NCI-H526 treated with DMSO at 0.1 percent for 48 hours (cell line): ENCODE measurements at places on chromosomes 11 and 22.

- DNase-seq = no peak
Observed at GRCh38 chr11:110908401-110909105, 196.3 kb upstream of the ARHGAP20 start.

DNA sequence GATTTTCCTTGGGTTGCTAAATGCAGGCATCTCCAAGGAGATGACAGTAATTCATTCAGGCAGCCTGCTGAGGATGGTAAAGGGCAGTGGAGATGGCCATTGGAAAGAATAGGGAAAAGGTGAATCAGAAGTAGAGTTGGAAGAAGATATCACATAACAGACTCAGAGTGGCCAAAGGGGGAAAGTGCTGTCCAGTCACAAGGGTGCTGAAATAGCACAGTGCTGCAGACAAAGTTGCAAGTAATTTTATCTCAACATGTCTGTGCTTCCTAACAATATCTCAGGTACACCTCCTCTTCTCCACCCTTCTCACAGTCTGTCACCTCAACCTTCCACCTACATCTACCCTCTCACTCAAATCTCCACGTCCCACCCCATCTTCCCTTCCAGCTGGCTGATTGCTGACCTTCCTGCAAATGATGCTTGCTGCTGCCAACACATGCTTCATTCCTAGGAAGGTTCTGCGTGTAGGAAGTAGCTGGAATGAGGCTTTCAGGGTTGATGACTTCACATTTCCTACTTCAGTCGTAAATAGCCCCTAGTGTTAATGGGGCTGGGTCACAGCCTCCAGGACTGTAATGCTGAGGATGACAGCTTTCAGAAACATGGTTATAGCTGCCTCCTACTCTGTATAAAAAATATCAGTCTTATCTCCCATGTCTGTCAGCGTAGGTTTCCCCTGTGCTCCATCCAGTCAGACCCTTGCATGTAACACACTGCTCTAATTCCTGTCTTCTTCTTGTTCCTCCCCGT, 123.9 kb downstream of the CTNND1 start:
- DNase-seq = no peak

DNA sequence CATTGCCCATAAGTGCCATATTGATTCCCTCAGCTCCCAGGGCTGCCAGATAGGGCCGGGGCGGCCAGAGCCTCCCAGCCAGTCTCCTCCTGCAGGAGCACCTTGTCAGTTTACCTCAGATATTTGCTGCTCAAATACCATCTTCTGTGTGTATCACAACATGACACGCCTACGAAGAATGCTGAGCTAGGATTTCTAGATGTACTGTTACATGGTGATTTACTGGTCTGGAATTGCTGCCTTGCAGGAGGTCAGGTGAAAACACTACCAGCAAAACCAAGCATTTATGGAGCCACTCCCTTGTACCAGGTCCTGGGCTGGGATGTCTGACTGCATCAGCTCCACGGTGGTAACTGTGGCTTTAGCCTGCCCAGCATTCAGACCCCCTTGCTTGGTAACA, 11.8 kb downstream of the MICAL3 start:
- no peak for DNase-seq

- DNase-seq = peak; percentile 36
Observed at GRCh38 chr11:83159902-83160865, 3.3 kb downstream of the PCF11 start.

DNA sequence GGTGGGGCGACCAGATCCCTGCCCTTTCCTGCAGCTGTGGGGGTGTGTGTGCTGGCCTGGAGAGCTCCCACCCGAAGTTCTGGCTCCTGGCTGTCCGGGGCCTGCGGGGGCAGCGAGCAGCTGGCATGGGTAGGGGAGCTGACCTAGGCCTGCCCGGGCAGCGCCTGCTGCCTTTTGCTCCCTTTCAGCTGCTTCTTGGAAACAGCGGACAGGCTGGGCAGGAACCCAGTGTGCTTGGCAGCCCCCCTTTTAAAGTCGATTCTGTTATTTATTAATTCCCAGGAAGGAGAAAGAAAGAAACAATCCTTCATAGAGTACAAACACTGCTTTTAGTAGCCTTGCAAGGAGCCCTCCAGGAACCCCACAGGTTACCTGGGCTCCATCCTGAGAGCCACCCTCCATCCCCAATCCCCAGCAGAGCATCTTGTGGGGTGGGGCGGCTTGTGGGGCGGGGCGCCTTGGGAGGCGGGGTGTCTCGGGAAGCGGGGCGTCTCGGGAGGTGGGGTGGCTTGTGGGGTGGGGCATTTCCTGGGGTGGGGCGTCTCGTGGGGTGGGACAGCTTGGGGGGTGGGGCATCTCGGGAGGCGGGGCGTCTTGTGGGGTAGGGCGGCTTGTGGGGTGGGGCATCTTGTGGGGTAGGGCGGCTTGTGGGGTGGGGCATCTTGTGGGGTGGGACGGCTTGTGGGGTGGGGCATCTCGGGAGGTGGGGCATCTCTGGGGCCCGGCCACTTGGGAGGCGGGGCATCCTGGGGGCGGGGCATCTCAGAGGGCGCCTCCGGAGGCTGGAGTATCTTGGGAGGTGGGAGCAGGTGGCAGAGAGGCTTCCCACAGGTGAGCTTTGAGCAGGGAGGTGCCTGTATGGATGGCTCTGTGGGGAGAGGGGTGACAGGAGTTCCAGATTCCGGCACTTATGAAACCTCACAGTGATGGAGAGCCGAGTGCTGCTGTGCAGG, 7.0 kb downstream of the CD81 start:
- DNase-seq = peak; percentile 80

- no peak for DNase-seq
Observed at GRCh38 chr22:44505796-44506354, 7.8 kb upstream of the RTL6 start.

DNA sequence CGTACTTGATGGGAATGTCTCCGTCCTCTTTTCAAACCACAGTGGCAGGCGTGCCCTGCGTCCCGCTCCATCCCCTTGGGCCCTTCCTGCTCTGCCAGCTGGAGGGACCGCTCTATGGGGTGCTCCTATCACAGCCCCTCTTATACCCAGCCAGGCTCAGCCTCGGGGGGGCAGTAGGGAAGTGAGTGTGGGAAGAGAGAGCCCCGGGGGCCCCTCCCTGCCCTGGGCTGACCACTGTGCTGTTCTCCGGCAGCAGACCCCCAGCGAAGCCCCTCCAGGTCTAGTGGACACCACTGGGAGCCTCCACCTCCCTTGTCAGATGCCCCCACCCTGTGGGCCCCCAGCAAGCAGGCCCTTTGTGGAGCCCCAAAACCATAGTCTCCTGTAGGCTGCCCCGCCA, 572.5 kb downstream of the BRD1 start:
- DNase-seq = no peak

DNA sequence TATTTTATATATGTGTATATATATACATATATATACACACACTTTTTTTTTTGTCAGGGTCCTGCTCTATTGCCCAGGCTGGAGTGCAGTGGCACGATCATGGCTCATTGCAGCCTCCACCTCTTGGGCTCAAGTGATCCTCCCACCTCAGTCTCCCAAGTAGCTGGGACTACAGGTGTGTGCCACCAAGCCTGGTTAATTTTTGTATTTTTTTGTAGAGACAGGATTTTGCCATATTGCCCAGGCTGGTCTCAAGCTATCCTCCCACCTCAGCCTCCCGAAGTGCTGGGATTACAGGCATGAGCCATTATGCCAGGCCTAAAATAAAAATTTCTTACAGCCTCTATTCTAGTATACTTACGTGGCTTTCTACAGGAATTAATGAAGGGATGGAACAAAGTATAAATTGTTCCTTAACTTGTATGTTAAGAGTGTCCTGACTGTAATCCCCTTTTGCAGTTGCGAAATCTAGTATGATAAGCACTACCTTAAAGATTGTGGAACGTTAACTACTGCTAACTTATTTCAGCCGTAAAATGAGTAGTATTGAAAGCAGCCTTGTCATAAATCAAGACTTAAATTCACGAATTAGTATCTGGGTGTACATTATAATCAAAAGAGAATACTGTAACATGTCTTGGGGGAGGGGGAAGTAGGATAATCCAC, 2.1 kb downstream of the TRAF6 start:
- DNase-seq = no peak

GRCh38 chr11:102225689-102226568, 91.4 kb upstream of the BIRC3 start:
- DNase-seq = no peak

GRCh38 chr22:45221201-45221600, 19.5 kb downstream of the KIAA0930 start:
- no peak for DNase-seq

DNA sequence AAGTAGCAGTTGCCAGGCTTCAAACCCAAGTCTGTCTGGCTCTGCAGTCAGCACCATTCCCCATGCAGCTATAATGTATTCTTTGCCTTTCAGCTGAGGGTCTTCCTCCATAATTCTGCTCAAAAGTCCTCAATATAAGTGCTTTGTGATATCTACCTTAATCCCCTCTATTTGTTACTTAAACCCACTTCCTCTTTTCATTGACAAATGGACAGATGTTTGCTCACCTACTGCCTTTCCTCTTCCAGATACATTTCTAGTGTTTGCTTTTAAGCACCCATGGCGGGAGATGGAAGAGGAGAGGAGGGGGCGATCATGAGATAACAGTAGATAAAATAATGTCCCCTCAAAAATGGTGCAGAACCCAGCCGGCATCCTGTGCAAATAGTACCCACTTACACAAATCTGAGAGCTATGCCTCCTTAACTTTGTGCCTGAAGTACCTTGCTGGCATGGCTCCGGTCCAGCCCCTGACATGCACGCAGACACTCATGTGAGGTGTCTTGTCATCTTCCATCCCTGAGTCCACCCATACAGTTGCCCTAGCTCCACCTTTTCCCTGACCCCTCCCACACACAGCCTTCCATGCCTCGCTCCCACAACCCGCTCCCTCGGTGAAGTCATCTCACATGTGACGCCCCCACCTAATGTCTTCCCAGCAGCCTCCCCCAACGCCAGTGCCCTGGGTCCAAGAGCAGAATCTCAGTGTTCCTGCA, 109.6 kb downstream of the TRIM29 start:
- DNase-seq = no peak

- DNase-seq = no peak
Observed at GRCh38 chr22:42800451-42801251, 56.4 kb downstream of the ARFGAP3 start.

- DNase-seq = no peak
Observed at GRCh38 chr11:65448418-65449105, 26.0 kb downstream of the NEAT1 start.

GRCh38 chr22:43092085-43092484, 2.9 kb upstream of the TTLL1 start:
- no peak for DNase-seq

- DNase-seq = no peak
Observed at GRCh38 chr11:2564588-2565425, 120.0 kb downstream of the KCNQ1 start.

DNA sequence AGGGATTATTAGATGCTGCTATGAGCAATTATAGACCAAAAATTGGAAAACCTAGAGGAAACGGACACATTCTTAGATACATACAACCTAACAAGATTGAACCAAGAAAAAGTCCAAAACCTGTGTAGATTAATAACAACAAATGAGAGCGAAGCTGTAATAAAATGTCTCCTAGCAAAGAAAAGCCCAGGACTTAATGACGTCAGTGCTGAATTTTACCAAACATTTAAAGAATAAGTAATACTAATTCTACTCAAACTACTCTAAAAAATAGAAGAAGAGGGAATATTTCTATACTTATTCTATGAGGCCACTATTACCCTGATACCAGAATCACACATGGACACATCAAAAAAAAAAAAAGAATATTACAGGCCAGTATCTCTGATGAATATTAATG, 309.5 kb upstream of the ANO5 start:
- no peak for DNase-seq

DNA sequence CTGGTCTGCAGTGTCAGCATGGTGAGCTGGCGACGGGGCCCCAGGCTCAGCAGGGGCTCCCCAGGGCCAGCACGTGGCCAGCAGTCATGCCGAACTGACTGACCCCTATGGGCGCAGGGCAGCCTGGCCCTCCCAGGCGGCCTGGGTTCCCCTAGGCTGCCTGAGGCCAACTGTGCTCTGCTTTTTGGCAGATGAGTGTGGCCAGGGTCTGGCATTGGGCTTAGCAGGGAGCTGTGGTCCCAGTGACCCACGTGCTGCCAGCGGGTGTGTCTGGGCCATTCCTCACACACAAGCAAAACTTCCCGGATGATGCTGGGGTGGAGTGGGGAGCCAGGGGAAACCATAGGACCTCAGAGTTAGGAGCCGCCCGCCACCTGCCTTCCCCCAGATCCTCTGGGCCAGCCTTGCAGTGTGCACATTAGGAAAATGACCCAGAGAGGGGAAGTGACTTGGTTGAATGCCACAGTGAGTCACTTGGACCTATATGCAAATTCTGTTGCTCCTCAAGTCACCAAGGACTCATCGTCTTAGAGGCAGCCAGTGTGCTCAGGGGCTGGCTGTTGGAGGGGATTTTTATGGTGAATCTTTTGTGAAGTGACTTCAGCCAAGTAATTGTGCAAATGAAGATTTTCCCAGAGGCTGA, 6.5 kb downstream of the ADORA2A start:
- DNase-seq = no peak

- no peak for DNase-seq
Observed at GRCh38 chr11:109071712-109072524, 350.1 kb upstream of the C11orf87 start.

GRCh38 chr11:71186806-71187205, 65.6 kb downstream of the SHANK2 start:
- DNase-seq = no peak

DNA sequence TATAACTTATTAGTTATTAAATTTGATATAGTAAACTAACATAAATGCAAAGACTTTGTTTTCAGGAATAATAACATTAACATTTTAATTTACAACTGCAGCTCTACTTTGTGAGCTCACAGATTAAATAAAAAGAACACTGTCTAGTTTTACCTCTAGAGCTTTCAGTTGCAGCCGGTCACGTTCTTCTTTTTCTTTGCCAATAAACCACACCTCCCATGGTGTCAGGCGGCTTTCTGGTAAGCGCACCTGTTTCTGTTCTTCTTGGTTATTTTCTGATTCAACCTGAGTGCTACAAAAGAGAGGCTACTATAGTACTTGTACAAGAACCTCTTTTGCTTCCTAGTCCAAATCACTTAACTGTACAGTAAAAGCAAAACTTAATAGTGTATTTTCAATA, 5.8 kb downstream of the CCDC34 start:
- DNase-seq = no peak

DNA sequence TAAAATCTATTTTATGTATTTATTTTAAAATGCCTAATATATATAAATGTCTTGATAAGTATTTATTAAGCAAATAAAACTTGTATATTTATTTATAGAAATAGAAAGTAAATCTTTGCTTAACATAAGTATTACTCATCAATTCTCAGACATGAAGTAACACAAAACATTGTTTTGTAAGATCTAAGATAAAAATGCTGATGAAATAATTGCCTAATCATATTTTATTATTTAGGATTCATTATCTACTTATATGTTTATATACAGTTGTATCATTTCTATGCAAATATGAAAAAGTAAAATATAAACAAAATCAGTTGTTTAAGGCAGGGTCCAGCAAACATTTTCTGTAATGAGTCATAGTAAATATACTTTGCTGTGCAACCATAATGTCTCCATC, 507.8 kb upstream of the CNTN5 start:
- no peak for DNase-seq

- no peak for DNase-seq
Observed at GRCh38 chr22:19599626-19600243, 75.5 kb upstream of the CLDN5 start.
